ENCODE measurements at places on chromosomes 3 and 15.

DNA sequence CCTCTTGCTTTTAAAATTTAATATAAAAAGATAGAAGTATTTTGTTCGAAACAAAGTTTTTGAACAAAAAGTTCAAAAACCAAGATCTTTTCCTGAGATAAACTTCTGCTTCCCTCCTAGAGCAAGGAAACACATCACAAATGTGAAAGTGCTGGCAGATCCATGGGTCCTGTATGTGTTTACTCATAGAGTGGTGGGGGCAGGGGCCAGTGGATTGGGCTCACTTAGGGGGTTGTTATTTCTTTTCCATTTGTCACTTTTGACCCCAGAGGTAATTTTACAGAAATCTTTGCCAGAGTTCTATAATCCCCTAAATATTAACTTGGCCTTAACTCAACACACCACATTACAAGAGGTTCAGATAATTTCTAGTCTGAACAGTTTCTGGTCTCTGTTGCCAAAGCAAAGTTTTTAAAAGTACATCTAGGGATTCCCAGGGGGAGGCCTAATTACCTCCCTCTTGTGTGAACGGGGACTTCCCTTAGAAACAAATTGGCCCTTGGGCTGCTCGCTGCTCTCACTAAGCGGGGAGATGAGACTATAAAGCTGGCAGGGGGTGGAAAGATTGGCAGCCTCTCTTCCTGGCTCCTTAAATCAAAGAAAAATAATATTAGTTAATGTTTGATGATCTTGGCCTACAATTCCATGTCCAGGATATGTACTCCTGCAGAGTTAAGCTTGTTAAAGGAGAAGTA, 66.8 kb upstream of the PTX3 start:
- no peaks in the 10 kb centered on the region for H3K36me3 ChIP-seq
- DNase-seq = no peak
- peaks cover 9% of the 10 kb centered on the region for H3K4me1 ChIP-seq
- H3K4me3 ChIP-seq = no peak overlapping the region
- no peak overlapping the region for H3K27ac ChIP-seq

- peaks cover 7% of the 10 kb centered on the region for H3K4me1 ChIP-seq
- peak; percentile 50 for DNase-seq
- no peaks in the 10 kb centered on the region for H3K27me3 ChIP-seq
These were observed at the start of gene CAMK1 for GRCh38 chr3:9769426-9770275. CAMK1 (minus strand) TSS chr3:9769947; CDS start chr3:9767749, 2,198 bp downstream.

- no peak overlapping the region for H3K27ac ChIP-seq
- H3K36me3 ChIP-seq = peaks cover 33% of the 10 kb centered on the region
- no peaks in the 10 kb centered on the region for H3K4me1 ChIP-seq
- no peak overlapping the region for H3K4me3 ChIP-seq
- DNase-seq = peak; percentile 31
- H3K27me3 ChIP-seq = no peaks in the 10 kb centered on the region
These were observed 11.6 kb downstream of the NIPA2 start for GRCh38 chr15:22850055-22850454.

DNA sequence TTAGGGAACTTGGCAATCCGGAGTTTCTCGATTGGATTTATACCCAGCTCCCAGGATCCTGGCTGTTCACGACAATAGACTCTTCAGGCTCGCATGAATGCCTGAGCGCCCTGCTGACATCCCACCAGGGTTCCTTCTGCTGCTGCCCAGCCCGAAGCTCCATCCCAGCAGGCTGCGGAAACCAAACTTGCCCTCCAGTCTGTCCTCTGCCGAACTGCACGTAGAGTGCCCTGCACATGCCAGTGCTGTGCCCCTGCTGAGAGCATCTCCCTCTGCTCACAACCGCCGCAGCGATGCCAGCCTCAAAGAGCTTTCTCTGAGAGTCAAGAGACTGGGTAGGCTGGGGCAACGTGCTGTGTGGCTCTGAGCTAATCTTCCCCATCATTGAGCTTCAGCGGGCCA, 6.9 kb downstream of the ADAMTS7 start:
- no peaks in the 10 kb centered on the region for H3K27me3 ChIP-seq
- H3K4me1 ChIP-seq = peaks cover 3% of the 10 kb centered on the region
- no peak for DNase-seq
- no peak overlapping the region for H3K4me3 ChIP-seq
- no peak overlapping the region for H3K27ac ChIP-seq
- H3K36me3 ChIP-seq = no peaks in the 10 kb centered on the region

GRCh38 chr15:43552256-43552655, 34.8 kb downstream of the MAP1A start:
- no peak for DNase-seq
- H3K4me3 ChIP-seq = no peak overlapping the region
- no peaks in the 10 kb centered on the region for H3K27me3 ChIP-seq
- no peak overlapping the region for H3K27ac ChIP-seq
- no peaks in the 10 kb centered on the region for H3K4me1 ChIP-seq

- no peaks in the 10 kb centered on the region for H3K27me3 ChIP-seq
- H3K27ac ChIP-seq = peak overlapping the region; percentile 53
- DNase-seq = no peak
- peaks cover 66% of the 10 kb centered on the region for H3K4me1 ChIP-seq
- no peak overlapping the region for H3K4me3 ChIP-seq
These were observed 5.2 kb downstream of the STRA6 start for GRCh38 chr15:74197176-74197965.

DNA sequence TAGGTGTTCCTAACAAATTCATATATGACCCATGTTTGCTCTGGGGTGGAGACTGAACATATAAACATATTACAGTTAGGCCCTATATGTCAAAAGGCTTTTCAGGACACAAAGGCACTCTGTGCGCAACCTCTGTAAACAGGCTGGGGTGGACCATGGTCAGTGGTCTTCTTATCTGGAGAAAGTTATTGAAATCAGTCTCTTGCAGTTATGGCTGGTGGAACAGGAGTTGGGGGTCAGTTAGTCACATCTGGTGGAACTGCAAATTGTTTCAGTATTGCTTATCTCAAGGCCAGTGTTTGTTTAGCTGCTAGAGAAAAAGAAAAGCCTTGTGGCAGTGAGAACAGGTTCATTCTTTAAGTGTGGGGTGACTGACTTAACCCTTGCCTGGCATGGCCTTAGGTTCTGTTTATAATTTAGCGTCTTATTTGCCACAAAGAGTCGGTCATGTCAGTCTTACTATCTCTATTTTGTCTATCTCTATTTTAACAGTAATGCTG, 5.9 kb upstream of the GP9 start:
- DNase-seq = no peak
- H3K4me3 ChIP-seq = no peak overlapping the region
- H3K4me1 ChIP-seq = no peaks in the 10 kb centered on the region
- peaks cover 18% of the 10 kb centered on the region for H3K27me3 ChIP-seq

Measured in astrocyte (in vitro differentiated cells and primary cell).